ENCODE measurements at places on chromosomes 2 and 18. TPM values are rescaled to one million over a fixed set of nuclear protein-coding genes. Genes with fewer than 3 reads are reported as not detected.

ACVR1C gene
- polyA plus RNA-seq: 0.06 TPM

FOXI3 gene
- not detected for polyA plus RNA-seq

LOXHD1 gene
- polyA plus RNA-seq: 0.02 TPM

HJURP gene
- 6.6 TPM for polyA plus RNA-seq

GPAT2 gene
- polyA plus RNA-seq: 0.98 TPM

RAB6C gene
- polyA plus RNA-seq: 0.02 TPM

GALNT5 gene
- 5.6 TPM for polyA plus RNA-seq

CHN1 gene
- 3.2 TPM for polyA plus RNA-seq

POTEI gene
- not detected for polyA plus RNA-seq

HAUS1 gene
- 16.5 TPM for polyA plus RNA-seq

SNED1 gene
- 3.3 TPM for polyA plus RNA-seq

CXCR1 gene
- polyA plus RNA-seq: 0.08 TPM

ACSL3 gene
- 21.4 TPM for polyA plus RNA-seq

KIF5C gene
- 0.16 TPM for polyA plus RNA-seq

TXNDC9 gene
- 26.2 TPM for polyA plus RNA-seq

DCDC2C gene
- polyA plus RNA-seq: 0.04 TPM

MYO5B gene
- 38.5 TPM for polyA plus RNA-seq

CCBE1 gene
- polyA plus RNA-seq: 0.18 TPM

E2F6 gene
- 4.2 TPM for polyA plus RNA-seq

ASPRV1 gene
- polyA plus RNA-seq: 0.71 TPM

DOK6 gene
- 0.10 TPM for polyA plus RNA-seq

AAK1 gene
- 8.4 TPM for polyA plus RNA-seq

CTAGE1 gene
- not detected for polyA plus RNA-seq

LBX2 gene
- 0.12 TPM for polyA plus RNA-seq

SP140 gene
- polyA plus RNA-seq: 0.28 TPM

PLA2R1 gene
- polyA plus RNA-seq: 6.2 TPM

ME2 gene
- 7.3 TPM for polyA plus RNA-seq

G6PC2 gene
- not detected for polyA plus RNA-seq

MAB21L4 gene
- 181 TPM for polyA plus RNA-seq

IL1B gene
- polyA plus RNA-seq: 1.9 TPM

TMEM17 gene
- polyA plus RNA-seq: 1.5 TPM

MSH2 gene
- 12.0 TPM for polyA plus RNA-seq

BBS5 gene
- 3.0 TPM for polyA plus RNA-seq

CNTNAP5 gene
- polyA plus RNA-seq: not detected

NDC80 gene
- polyA plus RNA-seq: 7.3 TPM

CCDC121 gene
- 1.0 TPM for polyA plus RNA-seq

HAT1 gene
- polyA plus RNA-seq: 7.2 TPM

RAD51AP2 gene
- polyA plus RNA-seq: 0.05 TPM

RBKS gene
- 2.8 TPM for polyA plus RNA-seq

MTCL1 gene
- polyA plus RNA-seq: 6.5 TPM

FABP1 gene
- polyA plus RNA-seq: 1.8 TPM

SYT4 gene
- polyA plus RNA-seq: not detected

AQP12A gene
- not detected for polyA plus RNA-seq

Data from esophagus (tissue), 2 donors.